Erythroblast (primary cell): ENCODE measurements at places on chromosomes 1 and 21.

DNA sequence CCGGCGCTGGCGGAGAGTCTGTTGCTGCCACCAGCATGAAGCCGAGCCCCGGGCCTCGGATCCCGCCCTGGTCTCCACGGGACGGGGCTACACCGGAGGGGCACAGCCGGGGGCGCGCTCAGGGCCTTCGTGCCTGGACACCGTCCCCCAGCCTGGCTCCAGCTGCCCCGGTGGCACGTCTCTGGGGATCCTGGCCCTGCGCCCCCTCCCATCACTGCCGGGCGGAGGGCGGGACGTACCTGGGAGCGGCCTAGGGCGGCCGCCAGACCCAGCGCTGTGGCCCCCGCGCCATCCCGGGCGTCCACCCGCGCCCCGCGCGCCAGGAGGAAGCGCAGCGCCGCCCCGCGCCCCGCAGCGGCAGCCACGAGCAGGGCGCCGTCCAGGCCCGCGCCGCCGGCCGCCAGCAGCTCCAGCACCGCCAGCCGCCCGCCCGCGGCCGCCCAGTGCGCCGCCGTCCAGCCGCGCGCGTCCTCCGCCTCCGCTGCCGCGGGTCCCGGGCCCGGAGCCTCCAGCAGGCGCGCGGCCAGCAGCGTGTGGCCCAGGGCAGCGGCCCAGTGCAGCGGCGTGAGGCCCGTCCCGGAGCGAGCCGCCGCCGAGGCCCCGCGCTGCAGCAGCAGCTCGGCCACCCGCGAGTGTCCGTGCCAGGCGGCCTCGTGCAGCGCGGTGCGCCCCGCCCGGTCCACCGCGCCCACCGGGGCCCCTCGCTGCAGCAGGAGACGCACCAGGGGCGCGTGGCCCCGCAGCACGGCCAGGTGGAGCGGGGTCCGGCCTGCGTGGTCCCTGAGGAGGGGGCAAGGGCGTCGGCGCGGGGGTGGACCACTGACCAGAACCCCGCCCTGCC is 1.0 kb downstream of the ANKRD65 start:
- DNase-seq, result no peak

DNA sequence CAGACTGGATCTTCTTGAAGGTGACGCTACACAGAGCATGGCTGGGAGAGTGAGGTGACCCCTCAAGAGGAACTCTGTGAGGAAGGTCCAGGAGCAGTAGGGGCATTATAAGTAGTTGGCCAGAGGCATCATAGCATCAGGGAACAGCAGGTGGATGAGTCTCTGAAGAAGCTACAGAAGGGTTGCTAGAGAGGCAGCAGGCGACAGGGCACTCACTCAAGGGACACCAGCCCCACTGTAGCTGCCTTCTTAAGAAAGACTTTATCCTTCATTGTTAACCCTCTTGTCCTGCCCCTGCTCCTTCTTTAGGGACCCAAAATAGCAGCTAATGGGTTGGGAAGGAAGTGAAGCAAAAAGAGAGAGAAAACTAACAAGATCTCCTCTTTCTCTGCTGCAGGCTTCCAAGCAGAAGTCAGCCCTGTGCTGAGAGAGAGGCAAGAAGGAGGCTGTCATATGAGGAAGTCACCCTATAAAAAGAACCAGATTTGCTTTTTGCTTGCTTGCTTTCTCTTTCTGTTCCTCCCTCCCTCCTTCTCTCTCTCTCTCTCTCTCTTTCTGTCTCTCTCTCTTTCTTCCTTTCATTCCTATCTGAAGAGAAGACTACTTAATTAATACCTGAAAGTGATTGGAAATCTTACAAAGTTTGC is 7.7 kb upstream of the CD5L start:
- no peak for DNase-seq

GRCh38 chr21:18954441-18954844 is 550.9 kb upstream of the TMPRSS15 start:
- DNase-seq, result no peak

- no peak for DNase-seq
These were observed 11.5 kb downstream of the TEX50 start for GRCh38 chr1:173646656-173647055.

DNA sequence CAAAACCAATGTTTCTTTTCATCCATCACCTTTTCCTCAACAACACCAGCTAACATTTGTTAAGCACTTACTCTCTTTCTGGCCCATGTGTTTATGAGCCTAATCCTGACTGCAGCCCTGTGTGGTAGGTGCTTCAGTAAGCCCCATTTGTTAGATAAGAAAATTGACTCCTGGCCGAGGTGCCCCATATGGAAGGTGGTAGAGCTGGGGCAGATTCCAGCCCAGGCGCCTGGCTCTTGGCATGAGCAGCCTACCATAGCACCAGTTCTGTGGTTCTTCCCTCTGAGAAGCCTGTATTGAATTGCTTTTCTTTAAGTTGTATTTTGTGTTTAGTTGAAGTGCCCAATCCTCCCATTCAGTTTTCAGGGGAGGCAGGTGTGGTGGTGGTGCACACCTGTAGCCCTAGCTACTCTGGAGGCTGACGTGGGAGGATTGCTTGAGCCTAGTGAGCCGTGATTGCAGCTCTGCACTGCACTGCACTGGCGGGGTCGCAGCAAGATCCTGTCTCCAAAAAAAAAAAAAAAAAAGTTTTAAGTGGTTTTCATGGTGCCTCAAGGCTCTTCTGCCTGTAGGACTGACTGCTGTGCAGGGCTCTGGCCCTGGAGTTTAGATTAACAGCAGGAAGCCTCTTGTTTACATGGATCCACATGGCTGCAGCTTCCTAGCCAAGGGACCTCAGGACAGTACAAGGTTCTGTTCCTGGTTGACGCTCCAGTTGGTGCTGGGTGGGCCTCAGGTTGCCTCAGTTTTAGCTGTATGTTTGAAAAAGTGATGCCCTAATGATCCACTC is 125.9 kb downstream of the MRPS6 start:
- DNase-seq, result no peak

DNA sequence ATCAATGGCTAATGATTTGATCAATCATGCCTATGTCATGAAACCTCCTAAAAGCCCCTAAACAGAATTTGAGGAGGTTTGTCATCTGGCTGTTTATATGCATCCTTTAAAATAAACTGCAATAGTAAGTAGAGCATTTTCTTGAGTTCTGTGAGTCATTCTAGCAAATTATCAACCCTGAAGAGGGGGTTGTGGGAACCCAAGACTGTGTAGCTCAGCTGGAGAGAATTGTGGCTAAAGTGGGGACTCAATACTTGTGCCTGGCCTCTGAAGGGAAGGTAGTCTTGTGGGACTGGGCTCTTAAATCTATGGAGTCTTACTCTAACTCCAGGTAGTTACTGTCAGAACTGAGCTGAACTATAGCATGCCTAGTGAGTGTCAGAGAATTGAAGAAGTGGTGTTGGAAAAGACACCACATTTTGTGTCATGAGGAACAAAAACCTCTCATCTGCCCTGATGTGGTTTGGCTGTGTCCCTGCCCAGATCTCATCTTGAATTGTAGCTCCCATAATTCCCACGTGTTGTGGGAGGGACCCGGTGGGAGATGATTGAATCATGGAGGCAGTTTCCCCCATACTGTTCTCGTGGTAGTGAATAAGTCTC is 402.4 kb downstream of the USH2A start:
- no peak for DNase-seq

GRCh38 chr1:174044418-174045222 is 22.5 kb upstream of the RC3H1 start:
- no peak for DNase-seq

GRCh38 chr21:42847726-42848125 is 31.6 kb downstream of the WDR4 start:
- DNase-seq, result no peak

GRCh38 chr1:53704804-53705445 is 34.0 kb downstream of the GLIS1 start:
- DNase-seq, result no peak
